ENCODE measurements at places on chromosomes 16 and 17.

- DNase-seq, result no peak
Observed at GRCh38 chr17:37090941-37091340, 142.2 kb downstream of the AATF start.

DNA sequence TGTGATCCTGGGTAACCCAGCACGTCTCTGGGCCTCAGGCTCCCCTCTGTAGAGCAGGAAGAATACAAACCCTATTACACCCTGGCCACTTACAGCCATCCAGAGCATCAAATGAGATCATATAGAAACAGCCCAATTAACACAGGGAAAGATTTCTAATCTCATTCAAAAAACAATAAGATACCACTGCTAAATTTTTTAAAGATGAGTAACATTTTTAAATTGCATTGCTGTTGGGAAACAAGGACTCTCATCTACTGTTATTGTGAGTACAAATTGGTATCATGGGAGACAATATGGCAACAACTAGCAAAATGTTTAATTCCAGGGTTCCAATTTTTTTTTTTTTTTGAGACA is 41.1 kb downstream of the SRL start:
- DNase-seq, result no peak

DNA sequence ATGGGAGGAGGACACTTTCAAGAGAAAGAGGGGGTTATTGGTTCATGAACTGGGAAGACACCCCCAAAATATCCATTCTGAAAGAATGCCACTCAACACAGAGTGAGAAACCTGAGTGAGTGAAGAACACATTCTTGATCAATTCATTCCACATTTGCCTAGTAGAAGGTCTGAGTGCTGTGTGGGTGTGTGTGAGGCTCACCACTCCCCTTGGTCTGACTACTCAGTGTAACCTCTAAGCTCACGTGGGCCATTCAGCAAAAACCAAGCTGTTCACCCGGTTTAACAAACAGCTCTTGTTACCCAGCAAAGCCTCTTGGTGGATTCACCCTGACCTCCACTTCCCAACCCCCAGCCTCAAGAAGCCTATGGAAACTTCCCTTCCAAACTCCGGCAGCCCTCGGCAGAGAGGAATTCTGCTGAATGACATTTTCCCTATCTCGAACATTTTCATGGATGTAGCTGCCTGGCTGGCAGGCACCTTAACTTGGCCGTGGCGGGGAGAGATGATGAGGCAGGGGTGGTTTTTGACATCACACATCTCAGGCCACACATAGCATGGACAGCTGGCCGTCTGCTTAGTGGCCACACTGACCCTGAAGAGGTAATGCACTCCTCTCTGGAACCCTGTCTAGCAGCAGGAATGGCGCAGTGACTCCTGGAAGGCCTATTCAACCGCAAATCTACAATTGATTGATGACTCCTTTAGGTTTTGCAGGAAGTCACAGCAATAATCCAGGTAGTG is 11.6 kb downstream of the ST6GALNAC1 start:
- DNase-seq, result no peak

DNA sequence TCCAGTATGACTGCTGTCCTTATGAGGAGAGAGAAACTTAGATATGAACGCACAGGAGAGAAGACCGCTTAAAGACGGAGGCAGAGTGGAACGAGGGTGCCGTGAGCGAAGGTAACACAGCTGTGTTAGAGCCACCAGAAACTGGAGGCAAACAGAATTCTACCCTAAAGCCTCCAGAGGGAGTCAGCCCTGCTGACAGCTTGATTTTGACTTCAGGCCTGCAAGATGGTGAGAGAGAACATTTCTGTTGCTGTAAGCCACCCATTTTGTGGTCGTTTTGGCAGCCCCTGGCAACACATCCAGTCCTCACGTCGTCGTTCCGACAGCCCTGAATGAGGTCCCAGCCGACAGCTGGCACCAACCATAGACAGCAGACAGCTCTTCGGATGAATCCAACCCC is 2.8 kb upstream of the SPATA2L start:
- DNase-seq, result no peak

- DNase-seq, result no peak
Observed at GRCh38 chr16:12186774-12187335, 210.3 kb downstream of the SNX29 start.

- no peak for DNase-seq
Observed at GRCh38 chr17:78323826-78324390, 36.0 kb downstream of the SOCS3 start.

DNA sequence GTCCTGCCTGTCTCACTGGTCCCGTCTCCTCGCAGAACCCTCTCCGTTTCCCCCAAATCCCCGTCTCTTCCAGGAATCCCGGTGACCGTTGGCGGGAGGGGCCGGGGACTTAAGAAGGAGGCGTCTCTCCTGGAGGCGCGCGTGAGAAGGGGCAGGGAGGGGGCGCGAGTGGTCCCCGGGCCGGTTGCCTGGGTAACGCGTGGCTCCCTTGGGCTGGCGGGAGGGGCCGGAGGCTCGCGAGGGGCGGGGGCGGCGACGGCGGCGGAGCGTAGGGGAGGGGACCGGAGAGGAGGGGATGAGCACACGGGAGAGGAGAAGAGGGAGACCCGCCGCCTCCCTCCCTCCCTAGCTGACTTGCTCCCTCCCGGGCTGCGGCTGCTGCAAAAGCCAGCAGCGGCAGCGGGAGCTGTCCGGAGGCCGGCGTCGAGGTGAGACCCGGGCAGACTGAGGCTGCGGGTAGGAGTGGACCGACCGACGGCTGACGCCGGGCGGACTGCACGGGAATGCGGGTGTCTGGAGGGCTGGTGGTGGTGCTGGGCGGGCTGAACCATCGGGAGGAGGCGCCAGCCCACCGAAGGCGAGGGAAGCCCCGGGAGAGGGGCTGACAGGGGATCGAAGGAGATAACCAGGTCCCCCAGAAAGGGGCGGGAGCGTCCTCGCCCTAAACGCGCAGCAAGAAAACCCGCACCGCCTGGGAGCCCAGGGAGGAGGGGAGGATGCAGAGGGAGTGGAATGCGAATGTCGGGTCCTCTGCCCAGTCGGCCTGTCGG is at the start of gene PRRT2:
TSS of gene PRRT2 (plus strand) at position 298 of the 770 bp plus-strand sequence. CDS start 862 bp downstream, outside the sequence.
- DNase-seq, result no peak
